Activated CD4-positive, alpha-beta T cell treated with anti-CD3 and anti-CD28 coated beads, Interleukin-2, amount 10 ng/mL, durations not matched to agents 7 days and 5 days (primary cell): ENCODE measurements at places on chromosomes 2 and 18. TPM values are rescaled to one million over a fixed set of nuclear protein-coding genes. Genes with fewer than 3 reads are reported as not detected.

Gene LIMS2
- total RNA-seq, result 34.2 TPM

Gene SPC25
- total RNA-seq, result 52.2 TPM

Gene TDRD15
- total RNA-seq, result not detected

GRCh38 chr2:197138506-197138905 is 172.1 kb downstream of the ANKRD44 start:
- no peak for DNase-seq

Gene REG1A
- total RNA-seq, result not detected

Gene LIPG
- total RNA-seq, result not detected

DNA sequence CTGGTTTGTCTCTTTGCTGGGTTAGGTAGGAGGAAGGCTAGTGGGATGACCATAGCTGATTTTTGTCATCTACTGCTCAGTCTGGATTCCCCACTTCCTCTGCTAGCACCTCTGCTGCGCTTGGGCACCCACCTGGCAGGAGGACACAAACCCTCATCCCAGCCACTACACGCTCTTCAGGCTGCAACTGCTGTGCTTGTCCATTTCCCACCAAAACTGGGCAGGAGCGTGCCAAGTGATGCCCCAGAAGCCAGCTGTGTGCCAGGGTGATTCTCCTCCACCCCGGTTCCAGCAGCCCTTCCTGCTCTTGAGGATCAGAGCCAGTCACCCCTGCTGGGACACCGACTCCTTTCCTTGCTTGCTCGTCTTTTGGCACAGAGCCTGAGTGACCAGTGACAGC is 15.7 kb upstream of the PER2 start:
- no peak for DNase-seq

Gene GPAT2
- total RNA-seq, result 5.3 TPM

DNA sequence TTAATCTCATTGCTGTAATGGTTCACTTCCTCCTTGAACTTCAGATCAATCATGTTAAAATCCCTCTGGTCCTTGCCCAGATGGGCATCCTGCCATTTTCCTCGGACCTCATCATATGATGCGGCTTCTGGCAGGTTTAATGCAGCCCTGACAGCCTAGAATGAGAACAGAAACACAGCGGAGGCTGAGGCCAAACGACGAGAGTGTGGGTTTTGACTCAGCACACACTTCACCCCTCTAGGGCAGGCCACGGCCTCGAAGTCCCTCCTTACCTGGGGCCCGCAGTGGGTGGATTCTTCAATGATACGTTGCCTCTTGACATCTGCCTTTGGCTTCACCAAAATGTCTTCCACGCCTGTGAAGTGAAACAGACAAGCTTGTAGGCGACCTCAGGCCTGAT is 56.8 kb downstream of the POLR1A start:
- DNase-seq, result no peak

Gene RFTN2
- total RNA-seq, result not detected

DNA sequence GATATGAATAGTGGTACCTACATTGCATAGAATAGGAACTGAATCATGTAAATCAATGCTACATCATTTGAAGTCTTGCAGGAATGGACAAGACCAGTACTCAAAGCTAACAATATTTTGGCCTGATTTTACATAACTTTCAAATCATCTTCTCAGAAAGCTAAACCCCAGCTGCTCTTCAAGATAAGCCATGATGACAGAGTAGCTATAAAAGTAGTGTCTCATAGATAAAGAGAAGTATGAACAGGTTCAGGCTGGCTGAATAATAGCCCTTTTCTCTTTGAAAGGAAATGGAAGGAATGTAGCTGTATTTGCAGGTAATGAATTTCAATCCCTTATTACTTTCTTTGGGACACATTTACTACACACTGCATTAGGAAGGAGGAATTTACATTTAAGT is 28.2 kb downstream of the TSPYL6 start:
- DNase-seq, result no peak

GRCh38 chr18:24009246-24009645 is 5.3 kb upstream of the TTC39C start:
- no peak for DNase-seq

- no peak for DNase-seq
These were observed 60.4 kb downstream of the WDSUB1 start for GRCh38 chr2:159226059-159226461.

DNA sequence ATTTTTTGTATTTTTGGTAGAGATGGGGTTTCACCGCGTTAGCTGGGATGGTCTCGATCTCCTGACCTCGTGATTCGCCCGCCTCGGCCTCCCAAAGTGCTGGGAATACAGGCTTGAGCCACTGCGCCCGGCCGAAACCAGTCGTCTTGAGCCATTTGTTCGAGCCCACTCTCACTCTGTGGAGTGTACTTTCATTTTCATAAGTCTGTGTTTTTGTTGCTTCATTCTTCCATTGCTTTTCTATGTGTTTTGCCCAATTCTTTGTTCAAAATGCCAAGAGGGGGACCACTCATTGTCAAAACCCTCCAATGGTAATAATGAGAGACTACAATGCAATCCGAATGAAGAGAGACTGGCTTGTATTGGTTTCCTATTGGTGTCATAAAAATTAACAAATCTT is 1545.5 kb upstream of the DDX18 start:
- DNase-seq, result no peak

- no peak for DNase-seq
These were observed 39.4 kb downstream of the COBLL1 start for GRCh38 chr2:164802095-164802707.

DNA sequence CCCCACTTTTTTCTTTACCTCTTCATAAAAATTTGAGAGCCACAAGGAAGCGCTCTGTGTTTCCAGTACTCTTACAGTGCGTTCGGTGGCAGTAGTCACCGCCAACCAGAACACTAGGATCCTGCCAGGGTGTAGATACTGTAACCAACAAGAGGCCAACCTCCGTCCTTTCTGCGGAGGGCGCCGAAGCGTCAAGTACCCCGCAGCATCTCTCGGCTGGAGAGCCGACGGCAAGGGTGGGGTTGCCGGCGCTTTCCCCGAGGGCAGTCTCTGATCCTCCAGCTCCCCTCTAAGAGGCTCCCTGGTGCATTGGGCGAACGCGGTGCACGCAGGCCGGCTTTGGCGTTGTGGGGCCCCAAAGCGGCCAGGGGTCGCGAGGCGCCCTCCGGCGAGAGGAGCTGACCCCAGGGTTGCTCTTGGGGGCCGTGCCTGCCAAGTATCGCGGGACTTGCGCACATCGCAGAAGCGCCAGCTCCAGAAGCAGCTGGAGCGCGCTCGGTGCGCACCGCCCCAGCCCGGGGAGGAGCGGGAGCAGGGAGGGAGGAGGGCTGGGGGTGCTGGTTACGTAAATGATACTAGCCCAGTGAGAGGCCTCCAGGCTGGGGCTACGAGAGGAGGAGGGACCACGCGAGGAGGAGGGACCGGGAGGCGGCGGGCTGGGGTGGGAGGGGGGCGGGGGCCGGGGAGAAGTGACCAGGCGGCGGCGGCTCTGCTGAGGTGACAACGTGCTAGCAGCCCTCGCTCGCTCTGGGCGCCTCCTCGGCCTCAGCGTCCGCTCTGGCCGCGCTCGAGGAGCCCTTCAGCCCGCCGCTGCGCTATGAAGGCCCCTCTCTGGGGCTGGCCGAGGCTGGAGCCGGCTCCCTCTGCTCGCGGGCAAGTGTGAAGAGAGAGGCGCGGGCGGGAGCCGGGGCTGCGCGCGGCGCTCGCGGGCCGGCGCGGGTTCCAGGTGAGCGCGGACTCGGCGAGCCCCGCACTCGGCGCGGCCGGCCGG is at the start of gene GALNT13:
GALNT13 (plus strand) TSS at position 692 of the 991 bp plus-strand sequence.
- DNase-seq, result no peak

DNA sequence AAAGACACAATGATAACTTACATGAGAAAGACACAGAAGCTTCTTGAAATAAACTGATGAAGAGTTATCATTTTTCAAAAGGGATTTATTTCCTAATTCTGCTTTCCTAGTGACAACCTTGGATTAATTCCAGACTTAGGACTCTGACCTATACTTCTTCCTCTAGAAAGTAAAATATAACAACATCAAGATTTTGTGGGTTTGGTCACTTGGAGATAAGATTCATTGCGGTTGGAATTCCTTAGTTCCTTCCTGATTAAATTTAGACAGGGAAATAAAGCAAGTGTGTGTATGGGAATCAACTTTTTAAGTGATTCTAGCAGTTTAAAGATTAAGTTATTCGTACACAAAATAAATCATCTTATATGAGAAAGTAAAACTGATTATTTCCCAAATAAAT is 208.4 kb upstream of the CCDC150 start:
- no peak for DNase-seq

Gene CLEC4F
- not detected for total RNA-seq

DNA sequence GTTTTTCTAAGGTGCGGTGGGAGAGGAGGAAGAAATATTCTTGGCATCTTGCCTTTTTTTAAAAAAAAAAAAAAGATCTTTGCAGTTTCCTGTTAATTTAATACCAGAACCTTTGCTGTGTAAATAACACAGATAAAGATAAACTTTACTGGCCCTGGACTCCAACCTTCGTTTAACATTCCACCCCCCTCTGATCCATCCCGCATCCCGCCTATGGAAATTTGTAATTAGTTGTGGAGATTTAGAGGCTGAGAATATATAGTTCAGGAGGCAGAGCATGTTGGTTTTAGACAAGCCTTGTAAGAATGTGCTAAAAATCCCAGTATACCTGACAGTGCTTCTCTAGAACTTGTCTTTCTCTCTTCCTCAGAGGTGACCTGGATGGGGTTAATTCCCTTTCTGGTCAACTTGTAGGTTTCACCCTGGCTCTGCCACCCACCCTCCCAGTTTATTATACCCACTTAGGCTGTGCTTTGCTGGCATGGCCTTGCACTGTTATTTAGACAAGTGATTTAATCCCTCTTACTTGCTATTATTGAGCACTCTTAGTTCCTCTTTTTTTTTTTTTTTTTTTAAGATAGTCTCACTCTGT is 2.9 kb upstream of the C2orf72 start:
- DNase-seq, result no peak

Gene MTCL1
- 1.7 TPM for total RNA-seq

GRCh38 chr2:84888401-84889276 is 7.8 kb upstream of the TRABD2A start:
- DNase-seq, result peak; percentile 76

Gene SP100
- total RNA-seq, result 364 TPM

Gene SEPTIN10
- total RNA-seq, result 1.7 TPM

Gene RBM43
- total RNA-seq, result 8.2 TPM
